ENCODE measurements at places on chromosomes 2 and 18.

GRCh38 chr2:88489181-88489580 is 36.7 kb upstream of the FOXI3 start:
- no peak for DNase-seq

- DNase-seq, result no peak
Observed at GRCh38 chr2:45276914-45277313, 267.7 kb upstream of the SIX2 start.

DNA sequence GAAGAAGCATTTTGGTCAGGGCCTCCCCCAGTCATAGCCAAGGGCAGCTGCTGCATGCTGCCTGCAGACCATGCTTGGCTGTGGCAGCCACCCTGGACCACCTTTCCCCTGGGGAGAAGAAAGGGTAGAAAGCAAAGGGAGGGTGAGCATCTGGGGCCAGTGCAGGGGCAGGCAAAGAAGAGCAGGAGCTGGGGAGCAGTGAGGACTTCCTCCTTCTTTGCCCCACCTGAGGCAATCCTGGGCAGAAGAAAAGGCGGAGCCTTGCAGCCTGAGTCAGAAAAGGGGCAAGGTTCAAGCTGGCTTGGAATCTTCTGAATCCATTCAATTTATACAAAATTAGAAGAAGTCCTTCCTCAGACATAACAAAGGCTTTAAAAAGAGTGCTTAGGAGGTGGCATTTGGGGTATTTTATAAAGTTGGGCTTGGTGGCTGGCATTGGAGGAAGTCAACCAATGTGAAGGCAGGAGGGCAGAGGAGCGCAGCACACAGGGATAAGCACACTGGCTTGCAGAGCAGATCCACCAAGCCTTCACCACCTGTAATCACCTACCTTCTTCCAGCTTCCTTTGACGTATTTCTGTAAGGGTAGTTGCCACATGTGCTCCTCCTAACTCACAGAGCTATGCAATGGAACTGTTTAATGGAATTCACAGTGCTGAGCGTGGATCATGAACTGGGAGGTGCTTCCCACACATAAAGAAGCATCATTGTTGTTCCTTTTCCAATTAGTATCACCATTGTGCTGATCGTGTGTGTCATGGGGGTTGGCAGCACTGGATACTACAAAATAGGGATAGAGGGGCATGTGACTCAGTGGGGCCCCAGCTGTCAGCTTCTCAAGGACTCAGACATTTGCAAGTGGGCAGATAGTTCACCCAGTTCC is 154.4 kb upstream of the EPAS1 start:
- DNase-seq, result no peak

- no peak for DNase-seq
Observed at GRCh38 chr2:53504507-53504906, 263.1 kb upstream of the CHAC2 start.

DNA sequence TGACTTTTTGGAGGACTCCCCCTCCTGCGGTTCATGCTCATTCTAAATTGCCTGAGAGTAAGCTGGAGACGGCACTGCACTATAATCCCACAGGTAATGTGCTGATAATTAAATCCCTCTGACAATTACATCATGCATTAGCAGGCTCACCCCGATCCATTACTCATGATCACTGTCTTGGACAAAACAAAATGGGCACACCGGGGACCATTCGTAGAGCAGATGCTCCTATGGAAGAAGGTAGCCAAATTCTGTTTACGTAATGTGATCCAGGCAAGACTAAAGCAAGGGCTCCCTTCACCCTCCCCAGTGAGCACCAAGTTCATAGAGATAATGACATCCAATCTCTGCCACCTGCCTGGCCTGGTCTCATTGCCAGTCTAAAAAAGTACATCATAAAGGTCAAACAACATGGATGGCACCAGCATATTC is 657.1 kb upstream of the SOX11 start:
- DNase-seq, result no peak

DNA sequence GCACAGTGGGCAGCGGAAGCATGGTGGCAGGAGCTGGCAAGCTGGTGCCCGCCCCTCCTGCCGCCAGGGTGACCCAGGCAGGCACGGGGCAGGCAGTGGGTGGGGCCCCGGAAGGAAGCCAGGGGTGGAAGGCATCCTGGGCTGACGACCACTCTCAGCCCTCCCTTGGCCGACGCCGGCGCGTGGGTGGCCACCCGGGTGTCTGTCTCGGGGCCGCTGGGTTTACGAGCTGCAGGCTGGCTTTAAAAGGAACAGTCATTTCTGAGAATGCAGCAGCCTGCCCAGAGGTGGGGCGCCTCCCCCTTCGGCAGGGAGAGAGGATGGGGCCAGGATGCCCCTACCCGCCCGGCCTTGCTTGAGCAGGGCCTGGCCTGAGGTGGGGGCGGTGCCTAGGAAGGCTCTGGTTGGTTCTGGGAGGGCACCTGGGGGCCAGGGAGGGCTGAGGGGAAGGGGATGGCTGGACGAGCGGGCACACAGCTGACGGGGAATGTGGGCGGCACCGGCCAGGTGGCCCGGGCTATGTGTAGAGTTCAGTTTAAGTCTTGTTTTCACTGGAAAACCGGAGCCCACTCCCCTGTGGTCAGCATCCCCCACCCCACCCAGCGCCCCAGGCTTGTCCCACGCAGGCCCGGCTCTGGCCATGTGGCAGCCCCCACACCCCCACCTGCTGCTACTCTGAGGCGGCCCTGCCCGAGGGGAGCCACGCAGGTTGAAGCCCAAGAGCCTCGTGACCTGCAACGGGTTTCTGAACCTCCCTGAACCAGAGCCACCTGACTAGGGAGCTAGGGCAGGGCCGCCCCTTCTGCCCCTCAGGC is 6.3 kb downstream of the BOK start:
- no peak for DNase-seq

- DNase-seq, result no peak
Observed at GRCh38 chr2:42812899-42813479, 20.6 kb upstream of the HAAO start.

DNA sequence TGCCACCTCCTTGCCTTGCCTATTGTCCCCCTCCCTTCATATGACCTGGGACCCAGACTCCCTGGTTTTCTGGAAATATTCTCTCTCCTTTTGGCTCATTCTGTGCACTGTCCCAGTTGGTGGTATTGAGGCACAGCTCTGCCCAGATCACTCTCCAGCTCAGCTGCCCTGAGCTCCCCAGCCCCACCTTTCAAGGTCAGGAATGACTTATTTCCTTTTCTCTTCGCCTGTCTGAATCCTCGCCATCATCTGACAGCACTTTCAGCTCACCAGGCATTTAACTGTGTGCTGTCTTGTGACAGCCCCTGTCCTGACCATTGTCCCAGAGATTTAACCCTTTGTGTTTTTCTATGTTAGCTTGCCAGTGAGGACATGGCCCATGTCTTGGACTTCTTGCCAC is 133.0 kb downstream of the MSH2 start:
- no peak for DNase-seq

GRCh38 chr2:126749537-126749936 is 93.6 kb downstream of the GYPC start:
- no peak for DNase-seq

DNA sequence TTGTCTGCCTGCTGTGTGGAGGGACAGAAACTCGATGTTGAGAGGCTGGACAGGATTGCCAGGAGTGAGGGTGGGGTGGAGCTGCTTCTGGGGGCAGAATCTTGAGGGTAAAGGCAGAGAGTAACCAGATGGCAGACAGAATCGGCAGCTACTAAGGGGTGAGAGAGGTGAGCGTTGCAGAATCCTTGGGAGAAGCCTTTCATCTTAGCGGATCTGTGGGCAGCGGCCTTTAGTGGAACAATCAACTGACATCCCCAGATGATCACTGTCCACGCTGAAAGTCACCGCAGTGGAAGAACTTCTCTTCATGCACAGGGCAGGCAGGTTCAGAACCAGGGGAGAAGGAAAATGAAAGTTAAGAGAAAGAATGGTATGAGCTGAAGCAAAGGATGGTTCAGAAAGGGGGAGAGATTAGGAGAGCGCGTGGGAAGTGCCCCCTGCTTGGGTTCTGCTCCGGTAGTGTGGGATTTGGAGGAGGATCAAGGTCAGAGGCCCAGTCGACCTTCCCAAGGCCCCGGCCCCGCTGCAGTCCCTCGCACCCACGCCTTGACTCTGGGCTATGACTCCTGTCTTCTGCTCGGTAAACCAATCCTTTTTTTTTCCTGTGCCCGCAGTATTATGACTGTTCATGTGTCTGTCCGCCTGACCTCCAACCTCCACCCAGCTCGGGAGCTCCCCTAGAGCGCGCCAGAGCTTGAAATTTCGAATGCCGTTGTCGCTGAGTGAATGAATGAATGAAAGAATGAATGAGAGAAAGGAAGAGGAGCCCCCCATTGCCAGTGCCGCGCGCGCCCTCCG is 584 bp downstream of the BOLA3 start:
- DNase-seq, result no peak

GRCh38 chr2:215967590-215968378 is 45.6 kb downstream of the MREG start:
- peak; percentile 22 for DNase-seq

GRCh38 chr2:177549171-177549570 is 156.6 kb downstream of the AGPS start:
- DNase-seq, result no peak

- no peak for DNase-seq
Observed at GRCh38 chr2:172586245-172586891, 30.5 kb downstream of the PDK1 start.

GRCh38 chr2:229714736-229715541 is 584 bp upstream of the DNER start:
- peak; percentile 51 for DNase-seq

- no peak for DNase-seq
Observed at GRCh38 chr2:201932511-201932910, 101.1 kb upstream of the FZD7 start.

GRCh38 chr2:124797049-124797448 is 772.0 kb downstream of the CNTNAP5 start:
- DNase-seq, result no peak

DNA sequence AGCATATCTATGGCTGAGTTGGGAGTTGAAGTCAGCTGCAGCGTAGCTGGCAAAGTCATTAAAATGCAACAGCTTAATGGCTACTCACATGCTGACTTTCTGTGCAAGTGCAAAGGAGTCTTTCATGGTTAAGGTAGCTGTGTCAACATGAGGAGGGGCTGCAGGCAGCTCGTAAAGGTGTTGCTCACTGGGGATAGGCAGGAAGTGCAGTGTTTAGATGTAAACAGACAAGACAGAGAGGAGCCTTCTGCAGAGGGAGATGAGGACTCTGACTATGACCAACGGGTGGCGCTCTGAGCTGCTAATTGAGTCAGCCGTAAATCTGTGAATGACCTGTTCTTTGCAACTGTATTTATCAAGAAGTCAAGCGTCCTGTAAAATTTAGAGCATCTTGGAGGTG is 22.3 kb upstream of the CAVIN2 start:
- no peak for DNase-seq

DNA sequence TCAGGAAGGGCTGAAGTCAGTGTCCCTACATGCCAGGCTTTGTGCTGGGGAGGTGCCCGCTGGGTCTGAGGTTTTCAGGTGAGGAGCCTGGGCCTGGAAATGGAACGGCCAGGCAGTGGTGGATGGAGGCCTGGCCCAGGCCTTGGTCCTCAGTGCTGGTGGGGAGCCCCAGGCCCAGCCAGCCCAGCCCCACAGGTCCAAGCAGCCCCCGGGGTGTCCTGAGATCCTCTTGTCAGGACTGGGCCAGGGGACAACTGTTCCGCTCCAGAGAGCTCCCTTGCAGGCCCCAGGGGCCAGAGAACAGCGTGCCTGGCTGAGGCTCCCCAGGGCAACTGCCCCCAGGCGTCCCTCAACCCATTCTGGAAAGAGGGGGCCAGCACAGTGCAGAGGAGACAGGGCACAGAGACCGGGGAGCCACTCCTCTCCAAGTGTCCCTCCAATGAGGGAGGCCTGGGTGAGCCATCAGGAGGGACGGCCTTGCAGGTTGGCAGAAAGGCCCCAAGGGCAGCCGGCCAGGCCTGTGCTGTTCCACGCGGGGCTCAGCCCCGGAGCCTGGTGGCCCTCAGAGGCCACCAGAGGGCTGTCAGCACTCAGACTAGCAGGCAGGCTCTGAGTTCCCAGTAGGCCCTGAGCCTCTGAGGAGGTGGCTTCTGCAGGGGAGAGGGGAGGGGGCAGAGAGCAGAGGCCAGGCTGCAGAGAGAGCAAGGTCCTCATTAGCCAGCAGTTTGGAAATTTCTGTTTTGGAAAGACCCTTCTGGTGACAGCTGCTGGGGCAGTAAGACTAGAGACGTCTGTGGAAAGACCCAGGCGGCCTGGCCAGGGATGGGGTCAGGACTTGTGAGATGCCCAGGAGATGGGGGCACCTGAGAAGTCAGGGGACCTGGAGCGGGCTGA is 29.4 kb upstream of the SNED1 start:
- no peak for DNase-seq

- no peak for DNase-seq
Observed at GRCh38 chr2:135909976-135910375, 33.7 kb upstream of the MCM6 start.

DNA sequence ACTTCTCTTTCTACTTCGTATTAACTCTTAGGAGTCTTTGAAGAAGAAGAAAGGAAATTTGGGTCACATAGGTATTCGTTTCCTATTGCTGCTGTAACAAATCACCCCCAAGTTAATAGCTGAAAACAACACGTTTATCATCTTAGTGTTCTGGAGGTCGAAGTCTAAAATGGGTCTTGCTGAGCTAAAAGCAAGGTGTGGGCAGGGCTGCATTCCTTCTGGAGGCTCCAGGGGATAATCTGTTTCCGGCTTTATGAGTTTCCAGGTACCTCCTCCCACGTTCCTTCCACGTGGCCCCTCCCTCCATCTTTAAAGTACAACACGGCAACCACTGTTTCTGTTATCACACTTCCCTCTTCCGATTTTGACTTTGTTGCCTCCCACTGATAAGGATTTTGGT is 233.5 kb upstream of the RBBP8 start:
- no peak for DNase-seq

- DNase-seq, result no peak
Observed at GRCh38 chr2:209395652-209396051, 28.2 kb upstream of the MAP2 start.

DNA sequence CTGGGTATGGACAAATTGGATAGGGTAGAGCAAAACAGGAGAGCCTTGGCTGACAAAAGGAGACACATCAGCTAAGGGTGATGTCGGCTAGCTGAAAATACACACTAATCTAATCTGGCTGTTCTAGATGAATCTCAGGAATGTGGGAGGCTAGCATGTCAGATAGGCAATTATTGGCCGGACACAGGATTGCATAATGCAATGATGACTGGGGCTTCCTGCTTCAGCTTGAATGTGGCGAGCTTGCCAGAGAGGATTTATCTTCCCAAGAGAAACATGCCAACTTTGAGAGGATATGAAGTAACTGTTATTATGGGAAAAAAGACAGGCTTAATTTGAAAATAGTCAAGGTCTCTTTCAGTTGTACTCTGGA is 102.4 kb downstream of the TRIB2 start:
- DNase-seq, result no peak

GRCh38 chr2:16613539-16614011 is 52.1 kb downstream of the CYRIA start:
- peak; percentile 66 for DNase-seq

GRCh38 chr2:107525406-107525805 is 301.3 kb upstream of the RGPD4 start:
- no peak for DNase-seq

- DNase-seq, result no peak
Observed at GRCh38 chr18:57793302-57793986, 9.7 kb downstream of the ATP8B1 start.

- DNase-seq, result no peak
Observed at GRCh38 chr18:59340817-59341216, 18.2 kb downstream of the LMAN1 start.

Data from hematopoietic multipotent progenitor cell (in vitro differentiated cells).